ENCODE measurements at places on chromosomes 5 and 9.
A peak's percentile ranks its signal among the peaks of the same experiment; 100 is the strongest.

GRCh38 chr5:96198356-96199058 is 234.5 kb downstream of the PCSK1 start:
- DNase-seq = no peak
- H3K27ac ChIP-seq = no peak overlapping the region

DNA sequence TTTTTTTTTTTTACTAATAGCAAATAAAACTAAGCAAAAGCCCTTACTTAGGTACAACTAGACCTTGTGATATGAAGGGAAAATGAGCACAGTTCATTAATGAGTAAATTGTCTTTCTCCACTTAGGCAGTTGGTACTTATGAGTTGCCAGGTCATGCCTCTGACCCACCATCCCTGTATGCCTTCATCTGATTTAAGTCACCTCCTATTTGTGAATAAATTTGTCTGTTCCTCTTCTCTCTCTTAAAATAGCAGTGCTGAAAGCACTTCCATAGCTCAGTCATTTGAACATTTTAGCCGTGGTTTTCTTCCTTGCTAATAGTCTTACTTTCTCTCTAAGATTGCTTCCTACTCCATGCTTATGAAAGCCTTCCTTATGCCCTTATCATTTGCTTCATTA is 61.4 kb downstream of the SLC44A1 start:
- H3K4me1 ChIP-seq = no peaks in the 10 kb centered on the region
- H3K27ac ChIP-seq = no peak overlapping the region
- no peak overlapping the region for H3K4me3 ChIP-seq
- no peaks in the 10 kb centered on the region for H3K36me3 ChIP-seq

DNA sequence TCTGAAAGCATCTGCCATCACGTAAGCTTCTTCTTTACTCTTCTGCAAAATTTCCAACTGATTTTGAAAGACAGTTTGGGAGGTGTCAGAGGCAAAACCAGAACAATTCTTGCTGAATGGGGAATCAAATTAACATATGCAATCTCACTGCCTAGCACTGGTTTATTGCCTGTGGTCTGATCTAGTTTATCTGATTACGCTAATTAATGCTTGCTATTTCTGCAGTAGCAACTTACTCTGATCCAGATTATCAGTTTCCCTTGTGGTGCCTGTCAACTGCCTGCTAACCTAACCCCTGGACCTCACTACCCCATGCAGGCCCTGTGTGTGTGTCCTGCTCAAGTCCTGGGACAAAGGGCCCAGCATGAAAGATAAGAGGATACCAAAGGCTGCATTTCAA is 40.3 kb downstream of the CCDC125 start:
- no peak overlapping the region for H3K4me3 ChIP-seq
- no peak overlapping the region for H3K27ac ChIP-seq
- DNase-seq = no peak
- H3K36me3 ChIP-seq = peaks cover 6% of the 10 kb centered on the region
- no peaks in the 10 kb centered on the region for H3K4me1 ChIP-seq

- no peaks in the 10 kb centered on the region for H3K4me1 ChIP-seq
- H3K27ac ChIP-seq = no peak within 1 kb of the TSS
Observed at GRCh38 chr9:32635362-32635761, at the start of gene TAF1L. TSS of gene TAF1L (minus strand) at chr9:32635669. CDS start at chr9:32635579, 90 bp downstream.

GRCh38 chr9:129835860-129836223 is 584 bp downstream of the USP20 start:
- DNase-seq = no peak
- H3K4me1 ChIP-seq = peaks cover 26% of the 10 kb centered on the region
- peak overlapping the region; percentile 91 for H3K27ac ChIP-seq

DNA sequence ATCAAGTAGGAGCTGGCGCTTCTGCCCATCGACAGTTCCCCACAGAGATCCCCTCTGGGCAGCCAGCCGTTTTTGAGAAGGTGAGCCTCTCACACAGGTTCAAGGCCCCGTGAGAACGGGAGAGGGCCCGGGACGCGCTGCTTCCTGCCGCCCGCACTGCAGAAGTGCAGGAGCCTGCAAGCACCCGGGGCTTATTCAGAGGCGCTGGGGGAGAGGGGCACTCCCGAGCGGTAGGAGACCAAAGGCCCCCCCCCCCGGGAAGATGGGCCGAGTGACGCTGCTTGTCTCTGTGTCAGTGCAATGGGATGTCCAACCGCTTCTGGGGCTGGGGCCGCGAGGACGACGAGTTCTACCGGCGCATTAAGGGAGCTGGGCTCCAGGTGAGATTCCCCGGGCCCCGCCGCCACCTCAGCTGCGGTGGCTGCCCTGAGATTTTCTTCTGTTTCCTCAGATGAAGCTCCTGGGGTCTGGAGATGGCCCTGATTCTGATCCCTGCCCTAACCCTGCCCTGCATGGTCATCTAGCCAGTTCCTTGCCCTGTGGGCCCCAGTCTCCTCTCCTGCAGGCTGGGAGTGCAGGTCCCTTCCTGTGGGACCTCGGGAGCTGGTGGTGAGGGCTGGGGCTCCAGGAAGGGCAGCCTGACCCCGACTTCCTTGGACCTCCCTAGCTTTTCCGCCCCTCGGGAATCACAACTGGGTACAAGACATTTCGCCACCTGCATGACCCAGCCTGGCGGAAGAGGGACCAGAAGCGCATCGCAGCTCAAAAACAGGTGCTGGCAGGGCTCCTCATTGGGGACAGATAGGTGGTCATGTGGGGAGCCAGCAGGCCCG is 8.5 kb downstream of the B4GALT7 start:
- no peak overlapping the region for H3K4me3 ChIP-seq
- peaks cover 8% of the 10 kb centered on the region for H3K36me3 ChIP-seq
- no peaks in the 10 kb centered on the region for H3K27me3 ChIP-seq
- H3K27ac ChIP-seq = no peak overlapping the region
- no peak for DNase-seq

DNA sequence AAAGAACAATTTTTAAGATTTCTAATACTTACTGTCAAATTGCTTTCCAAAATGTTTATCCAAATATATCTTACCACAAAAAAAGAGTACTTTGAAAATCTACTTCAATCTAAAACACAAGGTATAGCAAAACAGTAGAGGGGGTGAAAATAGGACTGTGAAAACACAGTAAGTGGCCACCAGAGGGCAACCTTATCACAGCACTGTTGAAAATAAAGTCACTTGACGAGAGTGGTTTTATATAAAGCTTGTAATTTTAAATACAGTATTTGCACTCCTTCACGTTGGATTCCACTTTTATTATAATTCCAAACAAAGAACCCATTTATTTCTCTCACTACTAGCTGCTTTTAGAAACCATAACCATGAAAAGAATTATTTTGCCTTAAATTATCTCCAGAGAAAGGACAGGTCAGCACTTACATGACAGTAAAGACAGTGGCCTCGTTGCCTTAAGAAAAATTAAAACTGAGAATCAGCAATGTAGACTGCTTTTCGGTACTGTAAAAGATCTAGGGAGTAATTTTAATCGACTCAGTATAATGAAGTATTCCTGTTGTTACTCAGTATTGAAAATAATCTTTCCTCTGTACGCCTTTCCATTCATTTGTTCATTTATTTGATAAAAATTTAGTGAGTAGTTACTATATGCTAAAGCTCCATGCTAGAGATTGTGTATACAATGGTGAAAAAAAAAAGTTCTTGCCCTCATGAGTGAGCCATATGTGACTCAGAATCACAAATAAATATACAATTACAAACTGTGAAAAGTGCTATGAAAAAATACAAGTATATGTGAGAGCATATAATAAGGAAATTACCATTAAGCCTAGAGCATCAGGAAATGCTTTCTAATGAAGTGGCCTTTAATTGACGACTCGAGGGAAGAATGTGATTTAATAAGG is 40.0 kb upstream of the CDK5RAP2 start:
- no peak overlapping the region for H3K4me3 ChIP-seq
- no peaks in the 10 kb centered on the region for H3K4me1 ChIP-seq
- DNase-seq = no peak
- no peaks in the 10 kb centered on the region for H3K27me3 ChIP-seq
- no peaks in the 10 kb centered on the region for H3K36me3 ChIP-seq
- H3K27ac ChIP-seq = no peak overlapping the region

GRCh38 chr5:168672016-168672415 is 92.8 kb upstream of the PANK3 start:
- no peak overlapping the region for H3K27ac ChIP-seq
- DNase-seq = no peak
- no peaks in the 10 kb centered on the region for H3K27me3 ChIP-seq
- peaks cover 13% of the 10 kb centered on the region for H3K36me3 ChIP-seq
- no peaks in the 10 kb centered on the region for H3K4me1 ChIP-seq

- peaks cover 3% of the 10 kb centered on the region for H3K4me1 ChIP-seq
- H3K4me3 ChIP-seq = no peak overlapping the region
- no peak overlapping the region for H3K27ac ChIP-seq
- no peaks in the 10 kb centered on the region for H3K27me3 ChIP-seq
- DNase-seq = no peak
Observed at GRCh38 chr5:17252543-17252942, 35.1 kb downstream of the BASP1 start.

GRCh38 chr5:33231214-33231710 is 209.5 kb upstream of the TARS1 start:
- no peak overlapping the region for H3K27ac ChIP-seq
- no peak overlapping the region for H3K4me3 ChIP-seq
- H3K36me3 ChIP-seq = no peaks in the 10 kb centered on the region

DNA sequence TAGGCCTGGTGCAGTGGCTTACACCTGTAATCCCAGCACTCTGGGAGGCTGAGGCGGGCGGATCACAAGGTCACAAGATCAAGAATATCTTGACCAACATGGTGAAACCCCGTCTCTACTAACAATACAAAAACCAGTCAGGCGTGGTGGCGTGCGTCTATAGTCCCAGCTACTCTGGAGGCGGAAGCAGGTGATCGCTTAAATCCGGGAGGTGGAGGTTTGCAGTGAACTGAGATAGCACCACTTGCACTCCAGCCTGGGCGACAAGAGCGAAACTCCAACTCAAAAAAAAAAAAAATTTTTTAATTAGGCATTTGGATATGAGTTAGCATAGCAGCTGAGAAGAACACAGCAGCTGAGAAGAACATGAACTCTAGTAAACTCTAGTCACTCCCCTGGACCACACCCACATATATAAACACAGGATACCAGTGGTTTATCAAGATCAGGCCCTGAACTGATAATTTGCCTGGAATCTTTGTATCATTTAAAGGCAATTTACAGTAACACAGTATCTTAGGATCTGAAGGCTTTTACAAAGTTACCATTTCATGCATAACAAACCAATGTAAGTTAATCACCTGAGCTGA is 4.6 kb upstream of the UGCG start:
- no peaks in the 10 kb centered on the region for H3K4me1 ChIP-seq
- H3K36me3 ChIP-seq = no peaks in the 10 kb centered on the region
- H3K27me3 ChIP-seq = no peaks in the 10 kb centered on the region
- H3K27ac ChIP-seq = no peak overlapping the region
- H3K4me3 ChIP-seq = no peak overlapping the region

- DNase-seq = no peak
- H3K4me3 ChIP-seq = peak overlapping the region; percentile 100
- peaks cover 23% of the 10 kb centered on the region for H3K36me3 ChIP-seq
- no peaks in the 10 kb centered on the region for H3K27me3 ChIP-seq
Observed at GRCh38 chr9:129038109-129038852, 1.9 kb downstream of the MIGA2 start.

GRCh38 chr9:127130661-127131538 is 8.5 kb upstream of the ANGPTL2 start:
- DNase-seq = peak; percentile 67
- H3K4me3 ChIP-seq = no peak overlapping the region
- H3K27me3 ChIP-seq = no peaks in the 10 kb centered on the region
- H3K27ac ChIP-seq = peak overlapping the region; percentile 82

DNA sequence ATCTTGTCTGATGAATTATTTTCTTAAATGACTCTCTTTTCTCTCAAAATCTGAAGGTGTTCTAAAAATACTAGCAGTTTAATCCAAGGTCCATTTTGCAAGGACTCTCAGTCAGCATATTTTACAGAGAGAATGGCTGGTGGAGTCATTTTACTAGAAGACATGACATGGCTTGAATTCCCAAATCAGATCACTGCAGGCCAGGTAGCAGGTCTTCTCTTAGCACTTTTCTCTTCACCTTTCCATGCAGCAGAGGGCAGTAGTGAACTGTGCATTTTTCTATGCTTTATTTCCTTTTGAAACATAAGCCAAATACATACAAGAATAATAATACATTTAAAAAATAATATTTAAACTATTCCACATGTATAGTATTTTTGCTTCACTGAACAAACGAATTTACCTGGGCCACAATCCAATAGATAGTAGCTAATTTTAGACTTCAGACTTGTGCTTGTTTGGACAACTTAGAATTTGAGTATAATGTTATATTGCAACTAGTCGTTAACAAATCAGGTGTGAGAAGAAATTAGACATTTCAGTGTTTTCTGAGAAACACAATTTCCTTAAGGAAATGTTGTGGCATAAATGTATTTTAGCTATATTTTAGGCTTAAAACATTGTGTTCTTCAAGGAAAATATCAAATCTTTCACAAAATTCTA is 289.4 kb upstream of the DAB2 start:
- H3K36me3 ChIP-seq = no peaks in the 10 kb centered on the region
- no peak overlapping the region for H3K27ac ChIP-seq

DNA sequence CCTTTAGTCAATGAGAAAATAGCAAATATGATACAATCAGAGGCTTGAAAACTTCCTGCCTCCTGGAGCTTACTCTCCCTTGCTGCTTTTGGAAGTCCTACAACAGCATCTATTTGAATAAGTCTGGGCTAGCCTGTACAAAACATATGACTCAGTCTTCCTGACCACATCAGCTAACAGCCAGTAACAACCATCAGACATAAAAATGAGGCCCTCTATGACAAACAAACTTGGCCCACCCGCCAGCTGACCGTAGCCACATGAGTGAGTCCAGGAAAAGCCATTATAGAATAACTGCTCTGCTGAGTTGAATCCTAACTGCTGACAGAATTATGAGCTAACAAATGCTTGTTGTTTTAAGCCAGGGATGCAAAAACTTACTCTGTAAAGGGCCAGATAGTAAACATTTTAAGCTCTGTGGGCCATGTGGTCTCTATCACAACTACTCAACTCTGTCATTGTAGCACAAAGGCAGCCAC is 347.6 kb downstream of the PTPRD start:
- no peaks in the 10 kb centered on the region for H3K4me1 ChIP-seq
- H3K27me3 ChIP-seq = no peaks in the 10 kb centered on the region
- H3K27ac ChIP-seq = no peak overlapping the region

DNA sequence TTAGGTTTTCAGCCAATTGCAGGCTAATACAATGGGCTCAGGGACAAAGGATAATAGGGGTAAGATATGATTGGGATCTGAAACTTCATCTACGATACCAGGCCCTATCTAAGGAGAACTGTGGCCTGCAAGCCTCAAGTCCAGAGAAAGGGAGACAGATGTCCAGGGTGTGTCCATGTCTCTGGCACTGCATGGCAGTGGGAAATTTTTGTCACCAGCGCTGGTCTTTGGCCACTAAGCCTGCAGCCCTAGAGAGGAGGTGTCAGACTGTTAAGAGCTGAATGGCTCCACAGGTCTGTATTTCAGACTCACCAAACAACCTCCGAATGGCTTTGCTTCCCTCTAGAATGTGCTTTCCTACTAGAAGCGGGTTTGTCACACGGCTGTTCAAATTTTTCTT is 6.6 kb upstream of the CNOT6 start:
- no peaks in the 10 kb centered on the region for H3K36me3 ChIP-seq
- H3K27ac ChIP-seq = no peak overlapping the region
- no peak for DNase-seq
- no peaks in the 10 kb centered on the region for H3K4me1 ChIP-seq
- no peak overlapping the region for H3K4me3 ChIP-seq

GRCh38 chr9:36132086-36132485 is 4.4 kb upstream of the GLIPR2 start:
- H3K4me3 ChIP-seq = no peak overlapping the region
- no peak for DNase-seq
- H3K36me3 ChIP-seq = no peaks in the 10 kb centered on the region
- H3K27me3 ChIP-seq = no peaks in the 10 kb centered on the region

Data from tibial artery (tissue), 4 donors.